Smooth muscle cell of trachea (primary cell): ENCODE measurements at places on chromosomes 5 and 9. TPM values are rescaled to one million over a fixed set of nuclear protein-coding genes. Genes with fewer than 3 reads are reported as not detected.

The ADAMTS6 gene
- 33.2 and 52.8 TPM in 2 replicates for total RNA-seq

The GDF9 gene
- 0.15 and 0.17 TPM in 2 replicates for total RNA-seq

The TRMT10B gene
- total RNA-seq, result 4.1 and 6.4 TPM in 2 replicates

The ZFP37 gene
- total RNA-seq, result 3.0 and 5.2 TPM in 2 replicates

The PCDHGA7 gene
- total RNA-seq, result 5.4 and 8.4 TPM in 2 replicates

The SPINK13 gene
- total RNA-seq, result not detected in 2 replicates

The GNG10 gene
- 71.8 and 150 TPM in 2 replicates for total RNA-seq

The RNF208 gene
- total RNA-seq, result 0.15 and 0.50 TPM in 2 replicates

The SLC27A6 gene
- under 0.01 and 0.15 TPM in 2 replicates for total RNA-seq

The PCSK5 gene
- total RNA-seq, result 8.4 and 10.1 TPM in 2 replicates

The GKAP1 gene
- total RNA-seq, result 0.66 and 1.0 TPM in 2 replicates

The FBXL7 gene
- 7.3 and 8.3 TPM in 2 replicates for total RNA-seq

The ZNF883 gene
- total RNA-seq, result 3.9 and 7.9 TPM in 2 replicates

The PCDHB8 gene
- 0.50 TPM in 1 of 2 replicates, not detected in the other for total RNA-seq

The DRD1 gene
- total RNA-seq, result under 0.01 TPM in 1 of 2 replicates, not detected in the other

The PELO gene
- 21.1 and 29.6 TPM in 2 replicates for total RNA-seq

The JAKMIP2 gene
- 0.50 and 2.6 TPM in 2 replicates for total RNA-seq

The CDKN2B-AS1 gene
- 4.5 and 10.9 TPM in 2 replicates for total RNA-seq

The BHMT gene
- total RNA-seq, result 0.15 TPM in 1 of 2 replicates, not detected in the other

The PCDHA6 gene
- 0.44 and 0.50 TPM in 2 replicates for total RNA-seq

The NXNL2 gene
- 2.0 and 2.3 TPM in 2 replicates for total RNA-seq

The ITGA1 gene
- 4.1 and 8.1 TPM in 2 replicates for total RNA-seq

The CCDC192 gene
- not detected in 2 replicates for total RNA-seq

The KIAA1958 gene
- total RNA-seq, result 1.3 and 1.5 TPM in 2 replicates

The PCDHGA3 gene
- total RNA-seq, result 1.3 and 2.6 TPM in 2 replicates

The PRR16 gene
- 5.8 and 9.3 TPM in 2 replicates for total RNA-seq

The PSD2 gene
- total RNA-seq, result 0.17 TPM in 1 of 2 replicates, not detected in the other

The TPM2 gene
- total RNA-seq, result 880 and 967 TPM in 2 replicates

The PDCD1LG2 gene
- total RNA-seq, result 5.3 and 6.3 TPM in 2 replicates

The CD14 gene
- total RNA-seq, result 0.44 and 0.50 TPM in 2 replicates

The INSL6 gene
- total RNA-seq, result not detected in 2 replicates

The RETREG1 gene
- total RNA-seq, result 1.0 and 1.3 TPM in 2 replicates

The NMUR2 gene
- not detected in 2 replicates for total RNA-seq

The EQTN gene
- not detected in 2 replicates for total RNA-seq

The ZFP2 gene
- 1.6 and 1.8 TPM in 2 replicates for total RNA-seq

The PCDH12 gene
- 0.15 and 0.17 TPM in 2 replicates for total RNA-seq

The KIF4B gene
- 0.15 and 0.17 TPM in 2 replicates for total RNA-seq

The SEMA6A gene
- total RNA-seq, result 0.44 and 0.66 TPM in 2 replicates

The CEMIP2 gene
- total RNA-seq, result 53.5 and 59.9 TPM in 2 replicates

The KIF2A gene
- total RNA-seq, result 55.9 and 71.3 TPM in 2 replicates

The PDLIM4 gene
- 43.3 and 96.6 TPM in 2 replicates for total RNA-seq

The DCANP1 gene
- total RNA-seq, result not detected in 2 replicates

The SHOC1 gene
- under 0.01 and 0.17 TPM in 2 replicates for total RNA-seq

The TNFSF15 gene
- 0.44 and 0.99 TPM in 2 replicates for total RNA-seq

The TTC23L gene
- under 0.01 and 0.87 TPM in 2 replicates for total RNA-seq

The IFNA16 gene
- total RNA-seq, result not detected in 2 replicates

The GNA14 gene
- total RNA-seq, result 0.15 and 0.50 TPM in 2 replicates

The CDH6 gene
- 61.4 and 77.2 TPM in 2 replicates for total RNA-seq

The ANKRD34B gene
- not detected in 2 replicates for total RNA-seq

The KCNT1 gene
- not detected in 2 replicates for total RNA-seq

The OLFM1 gene
- 4.1 and 4.9 TPM in 2 replicates for total RNA-seq

The EDIL3 gene
- total RNA-seq, result 23.9 and 40.4 TPM in 2 replicates

The FIBCD1 gene
- total RNA-seq, result 12.2 and 17.5 TPM in 2 replicates

The ANKRD31 gene
- under 0.01 and 0.29 TPM in 2 replicates for total RNA-seq

The ABO gene
- total RNA-seq, result not detected in 2 replicates

The EGFL7 gene
- total RNA-seq, result 6.3 and 17.9 TPM in 2 replicates

The CERCAM gene
- total RNA-seq, result 86.8 and 179 TPM in 2 replicates

The PDLIM7 gene
- 79.7 and 108 TPM in 2 replicates for total RNA-seq

The CFAP77 gene
- not detected in 2 replicates for total RNA-seq
